ENCODE measurements at places on chromosomes 16 and 17.

GRCh38 chr16:69703638-69704037 is 22.7 kb downstream of the NQO1 start:
- H3K4me3 ChIP-seq = no peak overlapping the region
- no peak for DNase-seq
- no peak overlapping the region for H3K27ac ChIP-seq
- peaks cover 8% of the 10 kb centered on the region for H3K4me1 ChIP-seq

GRCh38 chr16:86669937-86670749 is 91.8 kb downstream of the FOXL1 start:
- no peaks in the 10 kb centered on the region for H3K36me3 ChIP-seq
- H3K27ac ChIP-seq = no peak overlapping the region
- DNase-seq = no peak

DNA sequence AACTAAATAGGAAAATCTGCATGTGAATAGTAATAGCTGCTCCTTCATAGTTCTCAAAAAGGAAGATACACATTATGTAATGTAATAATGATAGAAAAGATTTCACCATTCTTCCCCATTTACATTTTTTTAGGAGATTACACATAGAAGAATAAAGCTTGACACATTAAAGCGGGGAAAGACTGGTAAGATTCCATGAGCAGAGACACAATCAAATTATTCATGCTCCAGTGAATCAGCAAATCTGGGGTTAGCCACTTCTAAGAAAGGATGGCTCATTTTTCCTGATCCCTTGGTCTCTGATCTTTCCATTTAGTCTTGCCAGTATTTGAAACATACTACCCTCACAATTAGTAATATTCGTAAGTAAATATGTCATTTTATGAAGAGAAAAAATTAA is 81.9 kb downstream of the CA4 start:
- no peak overlapping the region for H3K4me3 ChIP-seq
- DNase-seq = no peak
- H3K27me3 ChIP-seq = no peaks in the 10 kb centered on the region
- H3K36me3 ChIP-seq = no peaks in the 10 kb centered on the region
- no peaks in the 10 kb centered on the region for H3K4me1 ChIP-seq

DNA sequence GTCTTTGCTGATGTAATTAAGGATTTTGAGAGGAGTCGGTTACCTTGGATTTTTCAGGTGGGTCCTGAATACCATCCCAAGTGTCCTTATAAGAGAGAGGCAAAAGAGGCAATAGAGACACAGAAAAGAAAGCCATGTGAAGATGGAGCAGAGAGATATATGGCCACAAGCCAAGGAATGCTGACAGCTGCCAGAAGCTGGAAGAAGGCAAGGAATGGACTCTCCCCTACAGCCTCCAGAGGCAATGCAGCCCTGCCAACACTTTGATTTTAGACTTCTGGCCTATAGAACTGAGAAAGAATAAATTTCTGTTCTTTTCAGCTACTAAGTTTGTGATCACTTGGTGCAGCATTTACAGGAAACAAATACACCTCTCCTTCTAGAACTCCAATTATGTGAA is 8.2 kb upstream of the RNFT1 start:
- no peak overlapping the region for H3K4me3 ChIP-seq
- no peak for DNase-seq
- no peaks in the 10 kb centered on the region for H3K4me1 ChIP-seq
- no peak overlapping the region for H3K27ac ChIP-seq

GRCh38 chr17:74678541-74678940 is 34.2 kb downstream of the CD300LF start:
- no peak for DNase-seq
- peaks cover 10% of the 10 kb centered on the region for H3K27me3 ChIP-seq
- H3K4me3 ChIP-seq = peak overlapping the region; percentile 32
- no peaks in the 10 kb centered on the region for H3K36me3 ChIP-seq
- no peak overlapping the region for H3K27ac ChIP-seq
- peaks cover 25% of the 10 kb centered on the region for H3K4me1 ChIP-seq

DNA sequence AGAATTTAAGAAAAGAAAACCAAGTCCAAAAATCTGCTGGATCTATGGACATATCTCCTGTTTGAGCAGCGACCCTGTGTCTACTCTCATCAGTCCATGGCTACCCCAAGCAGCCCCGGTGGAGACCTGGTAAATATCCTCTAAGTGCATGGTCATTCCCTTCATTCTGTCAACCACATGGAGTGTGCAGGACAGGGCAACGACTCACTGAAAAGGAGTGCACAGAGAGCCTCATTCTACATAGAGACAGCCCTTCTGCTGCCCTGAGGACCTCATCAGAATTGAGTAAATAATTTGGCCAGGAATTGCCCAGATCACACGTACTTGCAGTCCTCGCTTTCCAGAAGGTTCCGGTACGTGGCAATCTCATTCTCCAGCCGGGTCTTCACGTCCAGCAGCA is 3.0 kb downstream of the KRT38 start:
- no peak overlapping the region for H3K4me3 ChIP-seq
- H3K4me1 ChIP-seq = no peaks in the 10 kb centered on the region
- no peaks in the 10 kb centered on the region for H3K27me3 ChIP-seq

DNA sequence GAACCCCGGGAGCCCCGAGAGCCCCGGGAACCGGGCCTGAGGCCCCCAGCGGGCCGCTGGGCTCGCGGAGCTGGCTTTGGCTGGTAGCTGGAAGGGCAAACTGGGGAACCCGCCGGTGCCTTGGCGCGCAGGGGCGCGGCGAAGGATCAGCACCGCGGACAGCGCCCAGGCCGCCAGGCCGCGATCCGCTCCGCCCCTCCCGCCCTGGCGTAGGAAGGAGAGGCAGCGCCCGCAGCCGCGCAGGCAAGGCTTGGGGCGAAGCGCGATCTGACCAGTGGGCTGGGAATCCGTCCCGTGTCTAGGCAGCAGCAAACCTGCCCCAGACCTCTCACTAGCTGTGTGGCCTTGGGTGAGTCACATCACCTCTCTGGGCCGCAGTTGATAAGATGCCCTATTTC is 331 bp upstream of the CCDC92B start:
- peaks cover 16% of the 10 kb centered on the region for H3K27me3 ChIP-seq
- no peak overlapping the region for H3K27ac ChIP-seq
- peaks cover 24% of the 10 kb centered on the region for H3K4me1 ChIP-seq
- no peaks in the 10 kb centered on the region for H3K36me3 ChIP-seq
- DNase-seq = peak; percentile 94
- H3K4me3 ChIP-seq = peak overlapping the region; percentile 44

DNA sequence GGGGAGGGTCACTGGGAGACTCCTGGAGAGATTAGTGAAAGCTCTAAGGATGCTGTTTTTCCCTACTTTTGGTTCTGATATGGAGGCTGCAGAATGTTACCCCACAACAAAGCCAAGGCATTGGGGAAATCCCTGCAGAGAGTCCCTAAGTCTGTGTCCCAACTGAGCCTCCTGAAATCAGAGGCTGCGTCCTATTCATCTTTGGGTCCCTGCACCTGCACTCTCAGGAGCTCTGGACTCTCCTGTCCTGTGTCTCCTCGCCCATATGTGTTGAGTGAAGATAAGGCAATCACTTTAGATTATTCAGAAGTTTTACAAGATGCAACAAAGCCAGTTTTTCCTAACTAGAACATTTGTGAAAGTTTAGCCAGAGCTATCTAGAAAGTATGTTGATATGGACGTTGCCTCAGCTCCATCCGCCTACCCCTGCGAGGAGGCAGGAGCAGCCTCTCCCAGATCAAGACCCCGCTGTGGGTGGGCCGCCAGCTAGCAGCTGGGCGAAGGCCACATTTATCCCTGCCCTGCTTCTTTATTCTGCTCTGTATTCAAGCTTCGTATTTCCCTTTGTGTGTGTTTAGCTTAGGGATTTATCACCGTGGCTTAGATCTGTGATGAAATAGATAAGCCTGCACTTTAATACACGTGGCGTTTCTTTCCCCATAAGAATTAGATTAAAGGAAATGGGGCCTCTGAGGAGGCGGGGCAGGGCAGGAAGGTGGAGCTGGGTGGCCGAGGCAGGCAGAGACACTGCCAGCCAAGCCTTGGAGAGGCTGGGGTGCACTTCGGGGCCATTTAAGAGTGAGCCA is 37.4 kb downstream of the SHISA6 start:
- no peak overlapping the region for H3K27ac ChIP-seq
- H3K27me3 ChIP-seq = no peaks in the 10 kb centered on the region
- DNase-seq = no peak
- H3K4me1 ChIP-seq = no peaks in the 10 kb centered on the region
- no peak overlapping the region for H3K4me3 ChIP-seq

DNA sequence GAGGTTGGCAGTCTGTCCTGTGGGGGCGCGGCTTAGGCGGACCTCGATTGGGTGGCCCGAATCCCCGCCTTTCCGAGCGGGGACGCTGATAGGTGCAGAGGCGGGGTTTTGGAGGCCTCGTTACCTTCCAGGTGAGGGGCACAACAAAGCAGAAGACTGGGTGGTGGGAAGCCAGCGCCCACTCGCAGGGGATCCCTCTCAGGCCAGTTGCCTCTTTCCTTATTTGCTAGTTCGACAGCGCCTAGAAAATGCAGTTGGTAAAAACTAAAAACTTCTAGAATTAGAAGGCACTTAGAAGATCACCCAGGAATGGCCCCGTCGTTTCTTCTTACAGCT is 730 bp downstream of the KAT7 start:
- peak overlapping the region; percentile 58 for H3K4me3 ChIP-seq
- no peak overlapping the region for H3K27ac ChIP-seq
- H3K27me3 ChIP-seq = peaks cover 19% of the 10 kb centered on the region
- peaks cover 10% of the 10 kb centered on the region for H3K4me1 ChIP-seq
- DNase-seq = no peak

DNA sequence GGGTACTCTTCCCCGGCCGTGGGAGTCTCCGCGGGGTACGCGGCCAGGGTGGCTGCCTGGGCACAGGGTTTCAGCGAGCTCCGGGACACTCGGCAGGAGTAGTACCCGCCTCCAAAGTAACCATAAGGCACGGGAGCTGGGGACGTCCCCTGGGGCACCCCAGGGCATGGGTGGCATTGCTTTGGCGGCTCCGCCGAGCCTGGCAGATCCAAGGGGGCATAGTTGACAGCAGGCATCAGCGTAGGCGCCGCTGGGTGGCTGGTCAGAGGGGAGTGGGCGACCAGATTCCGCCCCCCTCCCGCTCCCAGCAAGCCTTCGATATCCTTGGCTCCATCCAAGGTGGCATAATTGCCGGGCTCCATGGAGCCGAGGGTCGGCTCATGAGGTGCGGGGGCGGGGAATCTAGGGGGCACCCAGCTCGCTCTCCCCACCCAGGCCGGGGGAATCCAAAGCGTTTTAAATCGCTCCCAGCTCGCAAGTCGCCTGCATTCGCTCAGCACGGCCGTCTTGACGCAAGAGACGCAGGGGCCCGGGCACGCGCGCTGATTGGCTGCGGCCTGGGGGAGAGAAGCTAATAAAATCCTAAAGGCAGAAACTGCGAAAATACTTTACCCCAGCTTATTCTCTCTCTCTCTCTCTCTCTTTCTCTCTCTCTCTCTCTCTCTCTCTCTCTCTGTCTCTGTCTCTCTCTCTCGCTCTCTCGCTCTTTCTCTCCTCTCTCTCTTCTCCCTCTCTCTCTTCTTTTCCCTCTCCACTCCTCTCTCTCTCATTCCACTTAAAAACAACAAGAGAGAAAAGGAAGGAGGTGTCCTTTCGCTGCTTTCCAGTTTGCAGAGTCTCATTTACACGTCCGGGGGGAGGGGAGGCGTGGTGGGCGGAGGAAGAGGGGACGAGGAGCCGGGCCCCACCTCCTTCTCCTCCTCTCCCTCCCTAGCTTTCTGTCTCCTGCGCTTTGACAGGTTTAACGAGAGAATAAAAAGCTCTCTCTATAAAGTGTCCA is at the start of gene HOXB13:
Gene HOXB13 (minus strand): TSS at position 519 of the 1,000 bp plus-strand sequence. CDS start 157 bp downstream, at position 362.
- H3K36me3 ChIP-seq = no peaks in the 10 kb centered on the region
- H3K27me3 ChIP-seq = peaks cover 100% of the 10 kb centered on the region
- DNase-seq = peak; percentile 77
- no peak within 1 kb of the TSS for H3K27ac ChIP-seq
- peaks cover 27% of the 10 kb centered on the region for H3K4me1 ChIP-seq

GRCh38 chr16:57764341-57765159 is 29.0 kb downstream of the KATNB1 start:
- H3K27ac ChIP-seq = no peak overlapping the region
- no peaks in the 10 kb centered on the region for H3K4me1 ChIP-seq
- peak; percentile 93 for DNase-seq
- no peaks in the 10 kb centered on the region for H3K27me3 ChIP-seq

DNA sequence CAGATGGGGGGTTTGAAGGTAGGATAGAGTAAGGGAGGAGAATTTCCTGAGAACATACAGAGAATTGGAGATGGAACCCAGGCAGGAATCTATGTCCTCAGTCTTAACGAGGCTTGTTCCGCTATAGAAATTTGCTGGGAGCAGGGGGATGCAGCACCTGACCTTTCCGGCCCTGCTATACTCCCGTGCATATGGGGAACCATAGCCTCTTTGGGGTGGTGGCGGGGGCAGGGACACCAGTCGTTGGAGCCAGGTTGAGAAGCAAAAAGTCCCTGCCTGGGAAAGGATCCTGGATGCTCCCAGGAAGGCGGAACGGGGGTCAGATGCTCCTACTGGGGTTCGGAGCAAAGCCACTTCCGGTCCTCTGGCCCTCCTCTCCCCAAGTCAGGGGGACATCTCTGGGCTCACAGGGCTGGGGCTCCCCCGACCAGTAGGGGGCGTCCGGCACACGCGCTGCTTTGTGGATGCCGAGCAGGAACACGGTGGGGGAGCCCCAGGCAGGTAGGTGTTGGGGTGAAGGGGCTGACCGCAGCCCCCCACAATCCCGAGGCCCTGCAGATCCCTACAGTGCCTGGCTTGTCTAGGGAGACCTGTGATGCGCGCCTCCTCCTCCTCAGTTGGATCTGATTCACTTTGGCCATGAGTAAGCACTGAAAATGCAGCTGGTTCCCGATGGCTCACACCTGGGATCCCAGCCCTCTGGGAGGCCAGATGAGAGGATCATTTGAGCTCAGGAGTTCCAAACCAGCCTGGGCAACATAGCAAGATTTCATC is 15.5 kb upstream of the TFAP4 start:
- no peaks in the 10 kb centered on the region for H3K27me3 ChIP-seq
- DNase-seq = peak; percentile 97
- H3K4me1 ChIP-seq = peaks cover 13% of the 10 kb centered on the region
- H3K36me3 ChIP-seq = no peaks in the 10 kb centered on the region

- no peaks in the 10 kb centered on the region for H3K27me3 ChIP-seq
- H3K36me3 ChIP-seq = no peaks in the 10 kb centered on the region
- no peak overlapping the region for H3K27ac ChIP-seq
- H3K4me1 ChIP-seq = no peaks in the 10 kb centered on the region
- H3K4me3 ChIP-seq = no peak overlapping the region
These were observed 34.0 kb upstream of the CPNE2 start for GRCh38 chr16:57058291-57058861.

DNA sequence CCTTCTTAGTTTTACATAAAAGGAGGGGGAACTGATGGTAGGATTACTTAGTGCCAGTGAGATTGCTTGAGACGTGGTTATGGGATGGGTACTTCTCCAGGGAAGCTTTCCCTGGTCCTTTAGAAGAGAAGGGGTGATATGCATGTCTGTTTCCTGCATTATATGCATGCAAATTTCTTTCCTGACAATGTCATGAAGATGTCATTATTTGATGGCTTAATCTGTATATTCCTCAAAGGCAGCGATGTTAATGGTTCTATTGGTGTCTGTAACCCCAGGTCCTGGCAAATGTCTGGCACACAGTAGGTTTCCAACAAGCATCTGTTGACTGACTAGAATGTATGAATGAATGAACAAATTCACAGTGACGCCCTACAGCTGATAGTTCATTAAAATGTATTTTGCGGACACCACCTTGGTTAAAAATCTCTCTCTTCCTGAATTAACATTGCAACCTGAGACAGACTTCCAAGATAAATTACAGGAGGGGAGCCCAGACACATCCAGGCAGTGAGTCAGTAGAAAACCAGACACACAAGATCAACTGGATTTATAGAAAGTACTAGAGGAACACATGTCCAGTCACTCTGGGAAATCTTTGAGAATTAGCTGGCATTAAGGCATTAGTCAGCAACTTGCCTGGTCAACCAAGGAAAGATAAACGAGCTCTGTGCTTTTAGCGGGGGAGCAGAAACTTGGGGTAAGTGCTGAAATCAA is 293.4 kb downstream of the XYLT1 start:
- no peak overlapping the region for H3K4me3 ChIP-seq
- no peaks in the 10 kb centered on the region for H3K27me3 ChIP-seq
- no peaks in the 10 kb centered on the region for H3K4me1 ChIP-seq
- no peak overlapping the region for H3K27ac ChIP-seq
